Bronchial epithelial cell (primary cell): ENCODE measurements at places on chromosomes 4 and X.

DNA sequence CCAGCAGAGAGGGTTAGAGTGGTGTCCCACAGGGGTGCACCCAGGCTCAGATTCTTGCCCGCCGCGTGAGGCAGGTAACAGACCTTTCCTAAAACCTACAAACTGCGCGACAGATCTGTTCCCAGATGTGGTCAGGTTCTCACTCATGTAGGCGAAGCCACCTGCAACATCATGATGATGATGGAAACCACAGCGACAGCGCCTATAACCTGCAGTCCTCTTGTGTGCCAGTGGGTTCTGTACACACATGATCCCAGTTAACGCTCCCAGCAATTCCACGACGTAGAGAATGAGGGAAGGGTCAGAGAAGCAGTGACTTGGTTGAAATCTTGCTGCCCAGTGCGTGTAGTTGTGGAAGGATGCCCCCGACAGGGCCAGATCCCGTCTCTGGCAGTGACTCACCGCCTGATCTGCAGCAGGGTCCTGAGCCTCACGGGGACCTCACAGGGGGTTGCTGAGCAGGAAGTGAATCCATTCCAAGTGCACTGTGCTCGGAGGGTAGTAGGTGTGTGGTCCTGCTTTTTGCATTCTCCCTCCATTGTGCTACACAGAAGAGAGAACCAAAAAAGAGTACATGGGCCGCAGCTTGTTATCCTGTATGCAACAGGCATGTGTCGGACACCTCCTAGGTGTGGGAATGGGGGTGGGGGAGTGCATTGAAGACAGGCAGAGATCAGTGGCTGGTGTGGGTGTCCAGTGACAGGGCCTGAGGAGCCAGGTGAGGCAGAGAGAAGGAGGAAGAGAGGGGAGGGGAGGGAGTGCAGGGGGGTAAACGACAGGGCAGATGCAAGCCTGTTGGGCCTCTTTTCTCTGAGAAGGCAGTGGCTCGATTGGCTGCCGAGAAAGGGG lies 66.6 kb downstream of the MTMR1 start:
- DNase-seq = no peak

DNA sequence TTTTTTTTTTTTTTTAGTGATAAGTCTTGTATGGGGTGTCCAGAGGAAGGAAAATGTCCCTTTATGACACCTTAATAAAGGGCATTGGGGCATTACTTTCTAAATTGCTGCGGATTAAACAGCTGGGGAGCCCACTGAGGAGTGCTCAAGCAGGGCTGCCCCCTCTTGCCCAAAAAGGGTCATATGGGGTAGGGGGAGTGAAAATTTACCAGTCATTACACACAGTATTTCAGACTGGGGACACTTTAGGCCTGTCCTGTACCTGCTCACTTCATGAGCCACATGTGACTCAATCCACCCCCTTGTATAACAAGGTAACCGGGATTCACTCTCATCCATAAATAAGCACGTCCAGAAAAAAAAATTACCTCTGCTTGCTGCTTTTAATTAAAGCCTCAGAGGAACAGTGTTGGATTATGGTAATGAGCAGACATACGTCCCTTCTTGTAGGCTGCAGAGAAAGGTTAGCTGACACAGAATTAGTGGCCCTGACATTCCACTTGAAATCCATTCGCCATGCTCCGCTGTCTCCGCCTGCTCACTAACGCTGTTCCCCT lies 1.8 kb downstream of the PRDM8 start:
- no peak for DNase-seq

DNA sequence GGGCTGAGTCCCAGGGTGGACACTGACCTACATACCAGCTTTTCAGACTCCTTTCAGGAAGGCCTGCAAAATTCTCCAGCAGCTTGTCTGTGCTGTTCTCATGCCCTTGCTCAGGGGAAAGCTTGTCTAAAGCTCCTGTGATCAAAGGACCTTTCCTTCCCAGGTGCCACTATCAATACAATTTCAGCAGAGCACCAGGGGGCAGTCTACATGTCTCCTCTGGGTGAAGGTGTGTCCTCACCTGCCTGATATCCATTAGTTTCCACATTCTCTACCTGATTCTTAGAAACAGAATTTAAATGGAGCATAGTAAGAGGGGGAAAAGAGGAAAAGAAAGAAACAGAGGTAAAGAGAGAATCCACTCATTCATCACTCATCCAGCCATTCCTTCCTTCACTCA lies 114.2 kb downstream of the PPARGC1A start:
- DNase-seq = peak; percentile 24

- no peak for DNase-seq
These were observed 9.9 kb downstream of the OGT start for GRCh38 chrX:71542825-71543224.

DNA sequence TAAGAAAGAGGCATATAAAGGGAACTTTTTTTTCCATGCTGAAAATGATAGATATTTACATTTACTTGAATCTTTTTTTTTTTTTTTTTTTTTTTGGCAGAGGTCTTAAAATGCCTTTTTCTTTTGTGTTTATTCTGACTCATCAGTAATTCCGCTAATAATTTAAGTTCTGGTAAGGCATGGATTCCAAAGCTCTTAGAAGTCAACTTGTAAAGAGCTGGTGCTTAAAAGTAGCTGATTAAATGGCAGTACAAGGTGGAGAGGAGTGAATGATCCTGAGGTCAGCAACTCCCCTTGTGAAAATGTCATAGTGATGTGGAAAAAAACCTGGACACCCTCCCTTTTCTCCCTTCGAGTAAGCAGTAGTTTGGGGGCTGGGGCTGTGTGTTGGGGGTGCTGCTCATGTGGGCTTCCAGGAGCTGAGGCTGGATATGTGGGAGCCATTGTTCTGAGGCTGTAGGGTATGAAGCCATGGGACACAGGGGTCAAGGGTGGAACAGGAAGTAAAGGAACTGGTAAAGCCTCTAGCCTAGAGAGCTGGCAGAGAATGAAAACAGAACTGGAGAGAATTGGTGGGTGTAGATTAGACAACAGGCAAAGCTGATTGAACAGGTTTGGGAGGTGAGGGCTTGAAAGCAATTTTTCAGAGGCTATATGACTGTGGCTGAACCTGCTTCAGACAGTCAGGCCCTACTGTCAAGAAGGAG lies 41.0 kb upstream of the PITX2 start:
- DNase-seq = peak; percentile 26

GRCh38 chrX:132025041-132025440 lies 1.9 kb downstream of the STK26 start:
- DNase-seq = no peak
